ENCODE measurements at places on chromosomes 1 and 21. TPM values are rescaled to one million over a fixed set of nuclear protein-coding genes. Genes with fewer than 3 reads are reported as not detected.

Gene SLC2A5
- total RNA-seq = 0.56 TPM

Gene PLEKHG5
- 7.7 TPM for total RNA-seq

Gene JTB
- 207 TPM for total RNA-seq

Gene LGR6
- total RNA-seq = not detected

Gene SPATA6
- 7.8 TPM for total RNA-seq

Gene PPCS
- total RNA-seq = 42.0 TPM

Gene TSSK3
- not detected for total RNA-seq

Gene C1orf115
- total RNA-seq = 39.6 TPM

Gene LRRC7
- not detected for total RNA-seq

Gene PLEKHN1
- total RNA-seq = 0.48 TPM

Gene TNFAIP8L2
- total RNA-seq = 7.6 TPM

Gene DCST1
- total RNA-seq = not detected

Gene OR2T35
- total RNA-seq = not detected
